ENCODE measurements at places on chromosomes 11 and 22.

- DNase-seq = no peak
These were observed 49.6 kb upstream of the MPEG1 start for GRCh38 chr11:59262177-59262818.

DNA sequence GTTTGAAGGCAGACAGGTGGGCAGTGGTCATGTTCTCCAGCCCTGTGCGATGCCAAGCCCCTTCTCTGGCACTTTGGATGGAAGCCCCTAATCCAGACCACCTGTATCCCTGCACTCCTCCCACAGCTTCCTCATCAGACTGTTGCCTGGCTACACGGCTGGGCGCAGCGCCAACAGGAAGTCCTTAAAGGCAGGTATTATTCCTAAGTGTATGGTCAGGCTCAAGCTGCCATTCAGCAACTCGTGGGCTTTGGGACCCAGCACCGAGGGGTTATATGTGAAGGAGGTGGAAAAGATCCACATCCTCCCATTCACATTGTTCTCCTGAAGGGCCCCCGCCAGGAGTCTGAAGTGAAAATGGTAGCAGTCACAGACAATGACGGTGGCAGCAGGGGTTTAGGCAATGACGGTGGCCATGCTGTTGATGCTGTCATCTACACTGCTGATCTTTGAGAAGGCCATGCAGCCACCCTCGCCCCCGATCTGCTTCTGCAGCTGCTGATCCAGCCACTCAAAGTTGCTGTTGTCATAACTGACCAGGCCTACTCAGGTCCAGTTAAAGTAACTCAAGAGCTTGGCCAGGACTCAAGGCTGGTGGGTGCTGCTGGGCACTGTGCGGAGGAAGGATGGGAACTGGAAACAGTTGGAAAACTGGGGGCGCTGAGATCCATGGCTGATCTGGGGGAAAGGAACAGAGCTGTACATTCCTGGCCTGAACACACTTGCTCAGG lies 27.7 kb downstream of the OR6Q1 start:
- no peak for DNase-seq

DNA sequence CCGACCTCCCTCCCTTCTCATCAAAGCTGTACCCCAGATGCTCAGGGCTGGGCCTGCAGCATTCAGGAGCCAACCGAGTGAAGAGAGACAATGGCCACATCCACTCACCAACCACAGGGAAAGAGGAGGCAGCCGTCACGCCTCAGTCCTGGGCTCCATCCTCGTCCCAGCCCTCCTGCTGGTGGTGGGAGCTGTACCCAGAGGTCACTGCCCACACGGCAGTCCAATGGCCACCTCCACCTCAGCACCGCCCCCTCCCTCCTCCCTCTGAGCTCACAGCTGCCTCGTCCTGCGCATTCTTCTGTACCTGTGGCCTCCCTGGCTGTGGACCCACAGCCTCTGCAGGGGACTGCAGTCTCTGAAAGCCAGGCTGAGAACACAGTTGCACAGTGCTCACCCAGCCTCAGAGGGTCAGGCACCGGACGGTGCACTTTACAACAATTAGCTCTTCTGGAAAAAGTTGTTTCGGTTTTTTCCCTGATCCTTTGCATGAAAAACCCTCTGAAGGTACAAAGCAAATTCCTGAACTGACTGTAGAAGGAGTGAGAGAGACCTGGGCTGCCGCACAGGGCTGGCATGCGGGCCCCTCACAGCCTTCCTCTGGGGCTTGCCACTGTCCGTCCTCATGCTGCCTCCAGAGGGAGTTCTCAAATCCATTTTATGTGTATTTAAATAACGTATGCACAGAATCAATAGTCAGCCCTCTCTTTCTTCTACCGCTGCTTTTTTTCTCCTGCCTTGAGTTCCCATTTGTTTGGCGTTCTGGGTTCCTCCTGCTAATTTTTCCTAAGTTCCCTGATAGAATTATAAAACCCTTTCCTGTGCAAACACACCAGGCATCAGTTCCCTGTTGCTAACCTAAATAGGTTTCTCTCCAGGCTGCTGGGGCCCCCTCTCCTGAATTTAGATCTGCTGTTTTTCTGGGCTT lies 52.7 kb downstream of the PHF21B start:
- DNase-seq = no peak

GRCh38 chr11:43918662-43919061 lies 23.8 kb upstream of the C11orf96 start:
- DNase-seq = no peak

DNA sequence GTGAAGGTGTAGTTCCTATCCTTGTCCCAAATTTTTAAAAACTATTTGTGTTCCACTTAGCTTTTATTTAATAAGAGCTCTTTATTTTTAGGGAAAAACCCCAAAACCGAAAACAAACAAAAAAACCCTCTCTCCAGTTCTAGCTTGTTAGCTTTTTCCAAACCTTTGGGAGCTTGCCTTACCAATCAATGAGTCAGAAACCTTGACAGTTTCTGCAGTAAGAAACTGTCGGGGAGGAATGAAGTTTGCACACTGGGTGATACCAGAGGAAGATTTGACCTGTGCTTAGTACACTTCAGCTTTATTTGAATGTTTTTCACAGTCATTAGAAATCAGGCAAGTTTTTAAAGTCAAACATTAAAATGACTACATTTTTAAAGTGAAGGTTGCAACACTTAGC lies 105.0 kb downstream of the FAT3 start:
- no peak for DNase-seq

DNA sequence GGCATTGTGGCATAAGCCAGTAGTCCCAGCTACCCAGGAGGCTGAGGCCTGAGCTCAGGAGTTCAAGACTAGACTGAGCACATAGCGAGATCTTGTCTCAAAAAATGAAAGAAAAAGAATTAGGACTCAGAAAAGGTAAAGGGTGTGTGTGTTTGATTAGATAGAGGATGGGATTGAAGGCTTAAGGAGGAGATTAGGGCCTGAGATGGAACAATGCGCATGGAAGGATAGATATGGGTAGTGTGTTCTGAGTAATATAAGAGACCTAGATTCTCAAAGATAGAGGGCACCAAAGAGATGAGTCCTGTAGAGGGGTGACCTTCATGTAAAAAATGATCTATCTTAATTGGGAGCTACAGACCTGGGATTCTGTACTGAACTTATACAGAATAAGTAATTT lies 17.3 kb upstream of the RAB30 start:
- no peak for DNase-seq

- DNase-seq = no peak
These were observed at the start of gene POU2AF1 for GRCh38 chr11:111378861-111379601. Gene POU2AF1 (minus strand): TSS chr11:111379275. CDS start chr11:111379177, 98 bp downstream.

DNA sequence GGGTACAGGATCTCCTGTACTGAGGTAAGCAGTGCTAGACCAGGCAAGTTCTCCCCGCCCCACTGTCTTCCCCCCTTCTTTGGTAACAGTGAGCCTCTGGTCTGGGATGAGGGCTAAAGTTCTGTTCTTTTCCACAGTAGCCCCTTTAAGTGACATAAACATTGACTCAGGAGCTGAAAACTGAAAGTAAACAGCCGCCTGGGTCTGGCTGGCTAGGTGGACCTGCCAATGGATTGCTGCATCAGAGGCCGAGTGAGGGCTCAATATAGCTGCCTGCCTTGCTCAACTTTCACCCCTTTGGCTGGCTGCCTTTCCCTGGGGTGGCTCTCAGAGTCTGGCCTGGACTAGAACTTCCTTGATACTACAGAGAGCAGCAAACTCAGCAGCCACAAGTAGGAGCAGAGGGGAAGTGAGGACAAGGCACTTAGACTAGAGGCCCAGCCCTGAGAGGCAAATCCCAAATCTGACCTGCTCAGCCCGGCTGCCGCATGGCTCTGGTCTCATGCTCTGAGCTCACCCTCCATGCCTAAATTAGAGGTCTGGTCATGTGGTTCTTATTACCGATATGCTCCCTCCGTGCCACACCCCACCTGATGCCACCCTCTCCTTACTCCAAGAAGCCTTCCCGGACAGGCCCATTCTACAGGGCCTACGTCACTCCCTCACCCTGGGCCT lies 9.6 kb upstream of the UCP3 start:
- DNase-seq = peak; percentile 43

GRCh38 chr11:43802509-43802908 lies 78.1 kb upstream of the ALKBH3 start:
- no peak for DNase-seq

GRCh38 chr11:33134276-33134675 lies 27.0 kb downstream of the CSTF3 start:
- DNase-seq = no peak

DNA sequence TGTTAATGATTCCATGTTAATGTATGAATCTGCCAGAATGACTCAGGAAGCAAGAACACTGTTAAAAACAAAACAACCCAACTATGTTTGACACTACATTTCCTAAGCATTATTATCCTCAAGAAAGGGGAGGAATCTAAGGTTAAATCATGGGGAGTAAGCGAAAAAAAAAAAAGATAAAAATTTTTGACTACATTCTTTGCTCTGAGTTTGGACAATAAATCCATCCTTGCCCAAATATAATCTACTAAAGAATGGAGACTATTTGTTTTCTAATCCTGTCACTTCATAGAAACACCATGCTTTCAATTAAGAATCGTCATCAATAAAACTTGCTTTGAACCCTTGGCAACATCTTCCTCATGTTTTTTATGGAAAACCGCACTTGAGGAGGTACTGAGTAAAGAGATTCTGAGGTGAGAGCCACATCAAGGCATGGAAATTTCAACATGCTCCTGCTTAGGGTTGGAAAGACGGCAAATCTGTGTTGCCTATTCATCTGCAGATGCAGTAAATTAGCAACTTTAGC lies 9.7 kb downstream of the MAML2 start:
- no peak for DNase-seq

DNA sequence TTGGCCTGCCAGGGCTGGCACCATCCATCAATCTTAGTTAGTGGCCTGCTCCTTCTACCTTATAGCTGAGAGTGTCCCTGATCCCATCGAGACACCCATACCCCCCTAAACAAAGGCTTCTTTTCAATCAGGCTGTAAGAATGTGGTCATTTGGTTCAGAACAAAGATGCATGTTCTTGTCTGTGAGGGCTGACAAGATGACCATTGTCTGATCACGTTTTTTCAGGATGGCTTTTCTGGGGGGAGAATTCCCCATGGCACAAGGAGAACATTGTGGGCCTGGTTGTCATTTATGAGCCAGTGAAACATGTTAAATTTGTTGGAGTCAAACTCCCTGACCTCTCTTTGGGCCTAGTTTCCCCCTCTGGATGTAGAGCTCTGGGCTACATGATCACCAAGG lies 160.4 kb downstream of the INSC start:
- peak; percentile 47 for DNase-seq

- no peak for DNase-seq
These were observed 9.6 kb upstream of the CDON start for GRCh38 chr11:126072141-126072741.

GRCh38 chr11:120819437-120820365 lies 204.2 kb upstream of the TBCEL start:
- DNase-seq = peak; percentile 21

DNA sequence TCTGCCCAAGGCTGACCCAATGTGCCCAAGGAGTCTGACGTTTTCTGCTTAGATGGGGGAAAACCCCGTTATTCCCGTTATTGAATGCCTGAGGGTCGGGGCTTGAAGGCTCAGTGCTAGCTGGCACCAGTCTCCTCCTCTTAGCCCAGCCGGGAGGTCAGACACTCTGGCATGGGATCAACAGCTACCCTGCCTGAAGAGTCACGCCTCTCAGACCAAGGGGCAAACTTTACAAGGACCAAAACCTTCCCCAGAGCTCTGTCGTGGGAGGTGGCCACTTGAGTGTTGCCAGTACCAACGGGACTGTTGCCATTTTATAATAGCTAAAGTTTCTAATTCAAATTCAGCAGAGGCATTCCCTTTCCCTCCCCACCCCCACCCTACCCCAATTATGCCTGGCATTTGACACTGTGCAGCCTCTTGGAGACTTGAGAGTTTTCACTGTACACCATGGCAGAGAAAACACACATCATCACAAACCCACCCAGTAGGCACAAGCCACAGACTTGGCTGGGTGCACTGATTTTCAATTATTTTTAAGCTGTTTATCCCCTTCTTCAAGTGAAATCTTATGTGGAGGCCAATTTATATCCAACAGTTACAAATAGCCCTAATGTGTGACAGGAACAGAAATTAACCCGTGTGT lies 137.5 kb upstream of the SYT13 start:
- DNase-seq = peak; percentile 44

Measured in midbrain (tissue), 1 donor.